ENCODE measurements at places on chromosomes 13 and 19.

GRCh38 chr19:821825-822503 lies at the start of gene PLPPR3:
TSS of gene PLPPR3 (minus strand) at chr19:821955. CDS start at chr19:821559, 396 bp downstream.
- DNase-seq, result no peak

GRCh38 chr19:45076029-45076850 lies at the start of gene ZNF296:
TSS of gene ZNF296 (minus strand) at chr19:45076478. CDS start at chr19:45076373, 105 bp downstream.
- no peak for DNase-seq

- DNase-seq, result no peak
These were observed 35.0 kb upstream of the KLF2 start for GRCh38 chr19:16289594-16289993.

- DNase-seq, result no peak
These were observed 3.9 kb downstream of the KIR3DL3 start for GRCh38 chr19:54728167-54728566.

DNA sequence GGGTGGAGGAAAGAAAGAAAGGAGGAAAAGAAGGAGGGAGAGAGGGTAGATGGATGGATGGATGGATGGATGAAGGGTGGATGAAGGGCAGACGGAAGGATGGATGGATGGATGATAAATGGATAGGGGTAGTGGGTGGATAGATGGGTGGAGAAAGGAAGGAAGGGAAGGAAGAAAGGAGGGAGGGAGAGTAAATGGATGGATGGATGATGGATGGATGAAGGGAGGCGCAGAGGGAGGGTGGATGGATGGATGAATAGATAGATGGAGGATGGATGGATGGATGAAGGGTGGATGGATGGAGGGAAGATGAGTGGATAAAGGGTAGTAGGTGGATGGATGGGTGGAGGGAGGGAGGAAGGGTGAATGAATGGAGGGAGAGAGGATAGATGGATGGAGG lies 41.2 kb downstream of the CPAMD8 start:
- no peak for DNase-seq

DNA sequence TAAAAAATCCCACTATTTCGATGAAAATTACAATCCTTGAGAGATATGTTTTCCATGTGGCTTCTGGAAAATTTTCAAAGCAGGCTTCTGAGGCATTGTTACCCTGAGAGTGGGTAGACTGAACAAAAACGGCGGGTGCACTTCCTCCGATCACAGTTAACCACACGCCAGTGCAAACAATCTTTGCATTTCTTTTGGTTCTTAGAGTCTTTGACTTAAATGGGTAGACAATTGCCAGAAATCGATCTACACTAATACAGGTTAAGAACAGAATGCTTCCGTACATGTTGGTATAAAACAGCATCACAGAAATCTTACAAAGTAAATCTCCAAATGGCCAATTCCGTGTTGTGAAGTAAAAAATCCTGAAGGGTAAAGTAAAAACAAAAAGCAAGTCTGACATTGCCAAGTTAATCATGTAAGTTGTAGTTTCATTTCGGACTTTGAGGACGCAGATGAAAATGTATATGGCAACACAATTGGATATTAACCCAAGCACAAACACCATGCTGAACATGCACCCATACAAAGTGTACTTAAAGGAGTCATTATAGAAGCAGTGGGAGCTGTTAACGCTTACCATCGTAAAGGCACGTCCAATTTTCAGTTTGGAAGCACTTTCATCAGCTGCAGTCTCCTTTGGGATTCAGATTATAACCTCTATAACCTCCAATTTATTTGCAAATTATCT lies 927 bp downstream of the LPAR6 start:
- DNase-seq, result no peak
